ENCODE measurements at places on chromosomes 7 and 10.

GRCh38 chr7:33334349-33334748, 205.0 kb downstream of the BBS9 start:
- no peak for DNase-seq

- peak; percentile 43 for DNase-seq
Measured at GRCh38 chr10:22230158-22230833, 12.5 kb upstream of the EBLN1 start.

DNA sequence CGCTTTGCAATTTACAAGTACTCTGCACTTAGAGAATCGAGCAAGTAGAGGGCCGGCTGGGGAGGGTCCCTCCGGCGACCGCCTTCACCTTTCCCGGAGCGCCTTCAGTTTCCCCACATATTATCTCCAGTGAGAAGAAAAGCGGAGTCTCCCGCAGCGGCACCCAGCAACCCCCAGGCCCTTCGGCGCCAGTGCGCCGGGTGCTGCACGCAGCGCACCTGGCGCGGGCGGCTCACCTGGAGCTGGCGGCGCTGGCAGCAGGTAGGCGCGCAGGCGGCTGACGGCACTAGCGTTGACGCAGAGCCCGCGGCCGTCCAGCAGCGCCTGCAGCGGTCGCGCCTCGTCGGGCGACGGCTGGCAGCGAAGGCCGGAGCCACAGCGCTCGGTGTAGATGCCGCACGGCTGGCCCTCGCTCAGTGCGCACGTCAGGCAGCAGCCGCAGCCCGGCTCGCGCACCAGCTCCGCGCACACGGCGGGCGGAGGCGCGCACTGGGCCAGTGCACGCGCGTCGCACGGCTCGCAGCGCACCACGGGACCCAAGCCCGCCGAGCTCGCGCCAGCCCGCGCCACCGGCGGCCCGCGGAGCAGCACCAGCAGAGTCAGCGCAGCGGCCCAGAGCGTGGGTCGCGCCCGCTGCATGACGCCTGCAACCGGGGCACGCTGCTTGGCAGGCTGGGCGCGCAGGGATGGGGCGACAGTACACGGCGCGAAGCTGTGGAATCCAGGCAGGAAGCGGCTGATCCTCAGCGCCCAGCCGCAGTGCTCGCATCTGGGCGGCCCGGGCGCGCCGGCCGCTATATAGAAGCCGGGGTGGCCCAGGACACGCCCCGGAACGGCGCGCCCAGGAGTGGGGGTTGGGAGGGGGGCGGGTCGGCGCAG, at the start of gene IGFBP3:
TSS of gene IGFBP3 (minus strand) at position 771 of the 879 bp plus-strand sequence. CDS start at position 639, 132 bp downstream.
- DNase-seq = no peak

DNA sequence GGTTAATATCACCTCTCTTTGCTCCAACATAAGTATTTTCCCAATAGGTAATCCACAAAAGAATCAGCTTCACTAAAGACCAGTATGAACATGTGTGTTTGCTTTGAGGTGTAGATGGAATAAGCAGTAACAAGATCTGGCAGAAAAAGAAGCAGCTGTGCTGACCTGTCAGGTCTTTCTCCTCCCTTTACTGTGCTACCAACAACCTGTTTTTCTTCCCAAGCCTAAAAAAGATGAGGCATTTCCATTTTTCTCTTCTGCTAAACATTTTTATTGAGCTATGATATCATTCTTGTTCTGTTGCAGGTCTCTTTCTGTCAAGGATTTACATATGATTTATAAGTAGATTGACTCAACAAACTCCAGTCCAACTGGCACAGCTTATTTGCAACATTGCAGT, 315.2 kb upstream of the GLI3 start:
- DNase-seq = no peak

DNA sequence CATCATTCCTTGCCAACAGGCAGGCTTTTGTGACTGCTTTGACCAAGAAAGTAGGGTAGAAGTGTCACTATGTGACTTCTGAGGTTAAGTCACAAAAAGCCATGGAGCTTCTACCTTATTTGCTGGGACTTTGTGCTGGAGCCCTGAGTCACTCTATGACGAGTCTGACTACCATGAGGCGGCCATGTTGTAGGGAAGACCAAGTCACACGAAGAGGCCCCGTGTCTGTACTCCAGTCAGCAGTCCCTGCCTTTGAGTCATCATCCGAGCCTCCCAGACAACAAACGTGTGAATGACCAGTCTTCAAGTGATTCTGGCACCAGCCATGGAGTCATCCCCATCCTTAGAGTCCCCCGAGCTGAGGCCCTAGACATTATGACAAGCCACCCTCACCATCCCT, 3.5 kb upstream of the MYL10 start:
- DNase-seq = no peak

GRCh38 chr7:23044581-23044980, 30.7 kb upstream of the HYCC1 start:
- no peak for DNase-seq

DNA sequence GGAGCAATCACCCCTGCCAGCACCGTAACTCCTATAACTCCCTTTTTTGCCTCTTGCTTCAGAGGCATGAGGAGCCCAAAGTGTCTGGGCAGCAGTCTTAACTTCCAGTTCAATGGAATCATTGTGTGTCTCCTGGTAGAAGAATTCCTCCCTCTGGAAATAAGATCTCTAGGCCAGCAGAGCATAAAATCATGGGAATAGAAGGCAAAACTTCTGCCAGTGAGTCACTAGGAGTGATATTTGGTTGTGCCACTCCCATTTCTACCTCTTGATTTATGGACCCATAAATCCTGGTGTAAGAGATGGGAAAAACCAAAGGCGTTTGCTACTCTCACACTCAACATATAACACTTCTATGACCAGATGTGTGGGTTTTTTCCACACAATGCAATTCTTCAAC, 104.9 kb upstream of the FAM180A start:
- DNase-seq = no peak

- DNase-seq = no peak
Measured at GRCh38 chr10:86389441-86390193, 23.0 kb upstream of the GRID1 start.

DNA sequence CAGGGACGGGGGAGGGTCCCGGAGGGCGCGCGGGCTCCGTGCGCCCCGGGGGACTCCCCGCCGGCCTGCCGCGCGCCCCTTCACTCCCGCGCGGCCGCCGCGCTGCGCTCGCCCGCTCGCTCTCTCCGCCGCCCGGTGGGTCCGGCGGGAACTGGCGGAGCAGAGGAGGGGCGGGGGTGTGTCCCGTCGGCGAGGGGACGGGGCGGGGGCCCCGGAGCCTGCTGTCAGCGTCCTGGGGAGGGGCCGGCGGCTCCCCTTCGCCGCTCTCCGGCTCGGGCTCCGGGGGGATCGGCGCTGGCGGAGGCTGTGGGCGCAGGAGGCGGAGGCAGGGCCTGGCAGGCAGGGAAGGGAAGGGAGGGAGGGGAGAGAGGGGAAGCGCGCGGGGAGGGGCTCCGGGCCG, at the start of gene SH3PXD2A:
TSS of gene SH3PXD2A (minus strand) at position 153 of the 400 bp plus-strand sequence. CDS start 310 bp downstream, outside the sequence.
- no peak for DNase-seq

- no peak for DNase-seq
Measured at GRCh38 chr10:79022565-79023230, 46.1 kb upstream of the ZMIZ1 start.
